ENCODE measurements at places on chromosomes 1 and 21. TPM values are rescaled to one million over a fixed set of nuclear protein-coding genes. Genes with fewer than 3 reads are reported as not detected.

Gene CD34
- 0.90 TPM for total RNA-seq

Gene TSSK3
- 0.59 TPM for total RNA-seq

Gene SYPL2
- total RNA-seq: 1.8 TPM

Gene LYPD8
- total RNA-seq: 0.35 TPM

Gene MAEL
- total RNA-seq: not detected

Gene SLC9C2
- total RNA-seq: not detected

Gene ECM1
- 8.4 TPM for total RNA-seq

Gene GJC2
- total RNA-seq: 4.1 TPM

Gene LRRC3
- total RNA-seq: 0.12 TPM

Gene RCOR3
- 14.5 TPM for total RNA-seq

Gene GFI1
- 0.38 TPM for total RNA-seq
